ENCODE measurements at places on chromosomes 2 and 18.

GRCh38 chr18:34767601-34768027 lies 57.5 kb downstream of the DTNA start:
- peak; percentile 40 for DNase-seq

GRCh38 chr2:58502931-58503330 lies 261.8 kb upstream of the FANCL start:
- no peak for DNase-seq

- no peak for DNase-seq
These were observed 29.5 kb upstream of the SP5 start for GRCh38 chr2:170685591-170685990.

DNA sequence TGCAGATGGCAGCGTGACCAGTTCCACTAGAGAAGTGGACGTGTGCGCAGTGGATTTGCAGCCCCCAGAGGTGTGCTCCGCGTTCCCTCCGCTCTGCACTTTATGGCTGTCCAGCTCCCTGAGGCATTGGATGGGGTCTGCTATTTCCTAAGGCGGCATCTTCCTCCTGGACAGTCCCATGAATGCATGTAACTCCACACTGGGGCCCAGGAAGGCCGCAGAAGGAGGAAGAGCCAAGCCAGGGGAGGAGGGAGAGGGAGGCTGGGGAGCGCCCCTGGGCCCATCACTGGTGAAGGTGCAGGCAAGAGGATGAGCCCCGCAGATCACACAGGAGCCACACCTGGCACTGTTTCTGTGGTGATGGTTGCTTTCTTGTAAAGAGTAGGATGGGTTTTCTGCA lies 99.1 kb downstream of the PTGR3 start:
- no peak for DNase-seq

DNA sequence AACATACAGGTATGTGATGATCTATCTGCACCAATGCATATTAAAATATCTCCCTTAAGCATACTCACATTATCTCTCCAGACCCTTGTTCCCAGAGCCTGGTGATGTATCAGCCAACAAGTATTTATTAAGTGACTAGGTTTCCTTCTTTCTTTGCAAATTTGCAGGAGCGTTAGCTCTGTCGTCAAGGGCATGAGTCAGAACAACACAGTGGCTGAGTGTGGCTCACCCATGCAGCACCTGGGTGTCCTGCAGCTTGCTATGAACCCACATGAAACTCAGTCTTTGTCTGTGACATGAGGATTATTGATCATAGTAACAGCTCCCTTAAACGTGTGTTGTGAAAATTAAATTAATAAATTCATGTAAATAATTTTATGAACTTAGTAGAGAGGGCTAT lies 96.6 kb downstream of the PIEZO2 start:
- no peak for DNase-seq

GRCh38 chr18:77160515-77160914 lies 27.9 kb upstream of the MBP start:
- no peak for DNase-seq

DNA sequence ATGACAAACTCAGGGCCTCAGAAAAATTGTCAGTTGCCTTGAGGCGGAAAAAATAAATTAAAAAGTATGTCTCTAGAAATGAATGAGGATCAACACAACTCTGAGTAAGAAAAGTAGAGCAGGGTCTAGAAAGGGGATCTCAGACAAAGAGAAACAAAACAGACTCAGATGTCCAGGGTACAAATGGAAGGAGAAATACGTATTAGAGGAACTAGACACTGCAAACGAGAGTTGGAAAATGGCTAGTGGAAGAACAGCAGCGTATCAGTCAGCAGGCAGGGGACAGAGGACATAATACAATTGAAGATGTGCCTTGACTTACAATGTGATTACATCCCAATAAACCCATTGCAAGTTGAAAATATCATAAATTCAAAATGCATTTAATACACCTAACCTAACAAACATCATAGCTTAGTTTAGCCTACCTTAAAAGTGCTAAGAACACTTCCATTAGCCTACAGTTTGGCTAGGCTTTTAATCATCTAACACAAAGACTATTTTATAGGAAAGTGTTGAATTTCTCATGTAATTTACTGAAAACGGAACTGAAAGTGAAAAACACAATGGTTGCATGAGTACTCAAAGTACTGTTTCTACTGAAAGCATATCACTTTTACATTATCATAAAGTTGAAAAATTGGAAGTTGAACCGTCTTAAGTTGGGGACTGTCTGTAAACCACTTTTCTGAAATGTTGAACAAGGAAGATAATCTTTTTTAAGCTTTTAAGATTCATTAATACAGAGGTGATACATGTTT lies 182.8 kb downstream of the NBAS start:
- no peak for DNase-seq

- no peak for DNase-seq
These were observed 9.4 kb upstream of the PRLH start for GRCh38 chr2:237556773-237557632.

GRCh38 chr2:74694281-74694680 lies 40.2 kb downstream of the SEMA4F start:
- DNase-seq: no peak

DNA sequence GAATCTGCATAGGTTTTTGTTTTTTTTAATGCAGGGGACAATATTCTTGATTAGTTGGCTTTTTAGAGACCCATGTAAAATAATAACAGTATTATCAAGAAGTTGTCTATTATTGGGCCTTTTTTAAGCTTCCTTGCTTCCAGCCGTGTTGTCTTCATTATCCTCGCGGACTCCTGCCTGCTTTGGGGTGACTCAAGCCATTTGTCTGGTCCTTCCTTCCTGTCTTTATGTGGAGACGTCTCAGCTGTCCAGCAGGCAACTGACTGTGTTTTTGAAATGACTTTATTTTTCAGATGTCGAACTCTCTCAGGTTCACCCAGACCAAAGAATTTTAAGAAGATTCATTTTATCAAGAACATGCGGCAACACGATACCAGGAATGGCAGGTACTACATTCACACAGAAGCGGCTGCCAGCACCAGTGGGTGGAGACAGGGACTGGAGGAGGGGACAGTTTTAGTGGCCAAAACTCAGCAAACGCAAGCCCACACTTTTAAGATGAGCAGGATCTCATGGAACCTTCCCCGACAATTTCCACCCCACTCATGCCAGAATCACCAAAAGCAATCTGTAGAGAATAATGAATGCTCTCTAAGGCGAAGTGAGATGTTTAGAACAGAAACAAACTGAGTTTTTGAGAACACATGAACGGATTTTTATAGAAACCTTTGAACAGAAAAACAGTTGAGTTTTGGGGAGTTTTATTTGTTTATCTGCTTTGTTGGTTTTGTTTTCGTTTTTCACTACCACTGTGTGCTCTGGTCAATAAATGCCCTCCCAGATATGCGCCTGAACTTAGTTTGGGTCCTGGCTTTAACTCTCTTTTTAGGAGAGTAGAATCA lies 59.1 kb downstream of the CABLES1 start:
- DNase-seq: peak; percentile 61

DNA sequence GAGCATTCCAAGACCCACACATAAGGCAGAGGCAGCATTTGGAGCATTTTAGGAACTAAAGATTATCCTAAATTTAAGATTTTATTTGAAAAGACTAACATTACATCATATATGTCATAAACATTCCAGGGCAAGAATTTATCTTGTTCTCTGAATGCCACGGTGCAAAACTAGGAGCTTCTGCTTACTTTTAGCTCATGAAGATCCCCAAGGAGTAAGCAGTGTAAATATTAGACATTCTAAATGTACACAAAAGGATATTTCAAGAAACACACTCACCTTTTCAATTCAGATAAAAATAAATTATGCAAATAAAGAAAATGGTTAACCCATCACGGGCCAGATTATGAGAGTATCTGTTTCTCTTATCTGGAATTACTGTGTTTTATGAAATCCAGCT lies 101.7 kb upstream of the ETAA1 start:
- DNase-seq: no peak

DNA sequence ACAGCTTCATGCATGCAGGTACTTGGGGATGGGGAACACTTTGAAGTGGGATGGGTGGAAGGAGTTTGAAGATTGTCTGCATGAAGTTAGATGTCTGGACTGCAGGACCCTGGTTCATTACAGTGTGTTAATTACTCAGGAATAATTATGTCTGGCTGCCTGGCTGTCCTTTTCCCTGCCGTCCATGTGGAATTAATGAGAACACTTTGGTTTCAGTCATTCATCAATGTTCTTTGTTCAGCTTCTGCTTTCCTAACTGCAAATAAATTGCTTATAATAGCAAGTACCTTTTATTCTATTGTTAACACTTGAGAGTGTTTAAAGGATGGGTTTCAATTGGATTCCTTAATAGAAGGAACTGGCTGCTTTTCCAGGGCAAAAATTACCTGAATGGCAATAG lies 35.8 kb downstream of the MTCL1 start:
- DNase-seq: no peak

DNA sequence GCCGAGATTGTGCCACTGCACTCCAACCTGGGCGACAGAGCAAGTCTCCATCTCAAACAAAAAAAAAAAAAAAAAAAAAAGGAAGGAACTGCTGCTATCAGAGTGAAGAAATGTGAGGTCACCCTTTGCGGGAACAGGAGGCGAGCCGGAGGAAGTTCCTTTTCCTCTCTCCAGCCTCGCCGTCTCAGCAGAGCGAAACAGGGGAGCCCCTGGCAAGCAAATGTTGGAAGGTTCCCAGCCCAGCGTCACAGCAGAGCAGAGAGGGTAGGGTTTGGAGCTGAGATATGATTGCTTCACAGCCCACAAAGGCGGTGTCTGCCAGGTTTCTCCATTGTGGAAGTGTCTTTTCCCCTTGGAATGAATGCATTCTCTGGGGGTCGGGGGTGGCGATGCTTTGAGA lies 28.5 kb downstream of the SLC20A1 start:
- DNase-seq: no peak

DNA sequence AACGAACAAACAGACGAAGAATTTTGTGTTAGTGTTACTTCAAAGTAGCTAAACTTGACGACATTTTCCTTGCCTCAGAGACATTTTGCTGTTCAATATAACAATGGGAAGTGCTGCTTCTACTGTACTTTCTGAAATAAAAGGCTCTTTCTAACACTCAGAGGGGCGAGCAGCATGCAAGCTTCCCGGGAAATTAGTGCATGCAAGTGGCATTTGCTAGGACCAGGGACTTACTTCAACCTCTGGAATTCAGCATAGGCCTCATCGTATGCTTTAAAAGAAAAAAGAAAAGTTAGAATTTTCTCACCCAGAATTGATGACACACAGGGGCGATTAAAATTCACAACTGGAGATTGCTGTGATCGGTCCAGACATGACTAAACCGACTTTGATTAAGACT lies 62.5 kb upstream of the LPIN2 start:
- no peak for DNase-seq

DNA sequence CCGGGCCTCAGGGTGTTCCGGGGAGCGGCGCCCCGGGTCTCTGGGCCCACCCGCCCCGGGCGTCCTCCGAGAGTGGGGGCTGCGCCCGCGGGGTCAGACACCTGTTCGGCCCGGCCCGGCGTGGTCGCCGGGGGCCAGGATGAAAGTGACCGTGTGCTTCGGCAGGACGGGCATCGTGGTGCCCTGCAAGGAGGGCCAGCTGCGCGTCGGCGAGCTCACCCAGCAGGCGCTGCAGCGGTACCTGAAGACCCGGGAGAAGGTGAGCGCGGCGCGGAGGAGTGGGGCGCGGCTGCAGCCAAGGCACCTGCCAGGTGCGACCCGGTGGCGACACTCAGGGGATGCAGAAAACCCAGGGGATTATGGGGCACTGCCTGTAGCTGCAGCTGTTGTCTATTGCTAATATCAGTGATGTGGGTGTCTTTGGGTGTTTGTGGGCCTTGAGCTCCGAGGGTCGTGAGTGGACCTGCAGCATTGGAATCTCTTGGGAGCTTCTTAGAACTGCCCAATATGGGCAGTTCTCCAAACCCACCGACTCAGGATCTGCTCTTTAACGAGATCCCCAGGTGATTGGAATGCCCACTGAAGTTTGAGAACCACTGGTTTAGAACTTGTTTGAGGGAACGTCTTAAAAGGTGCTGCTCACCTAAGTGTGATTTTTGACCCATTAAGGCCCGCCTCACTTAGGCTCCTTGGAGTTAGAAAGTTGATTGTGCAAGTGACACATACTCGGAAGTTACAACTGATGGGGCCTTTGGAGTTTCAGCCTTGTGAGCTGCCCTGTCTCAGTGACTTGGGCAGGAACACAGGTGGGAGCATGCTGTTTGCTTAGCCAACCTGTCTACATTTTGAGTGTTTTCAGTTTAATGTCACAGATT lies 823 bp downstream of the PARD3B start:
- no peak for DNase-seq

DNA sequence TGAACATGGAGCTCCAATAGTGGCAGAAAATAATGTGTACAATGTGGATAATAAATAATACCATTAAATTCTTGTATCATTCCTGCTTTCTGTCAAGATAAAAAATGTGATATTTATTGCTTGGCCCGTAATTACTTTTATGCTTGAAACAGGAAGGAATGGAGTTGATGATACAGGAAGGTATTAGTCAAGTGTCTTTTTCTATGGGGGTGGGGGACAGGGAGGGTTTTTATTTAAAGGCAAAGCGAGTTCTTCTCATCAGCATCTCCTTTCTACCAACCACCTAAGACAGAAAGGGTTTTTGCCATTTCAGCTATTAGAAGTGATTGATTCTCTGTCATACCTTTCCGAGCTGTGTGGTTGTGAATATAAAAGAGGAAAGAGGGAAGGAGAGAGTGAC lies 135.3 kb downstream of the DCC start:
- DNase-seq: no peak

- DNase-seq: no peak
These were observed 89.1 kb upstream of the GCFC2 start for GRCh38 chr2:75799859-75800258.

DNA sequence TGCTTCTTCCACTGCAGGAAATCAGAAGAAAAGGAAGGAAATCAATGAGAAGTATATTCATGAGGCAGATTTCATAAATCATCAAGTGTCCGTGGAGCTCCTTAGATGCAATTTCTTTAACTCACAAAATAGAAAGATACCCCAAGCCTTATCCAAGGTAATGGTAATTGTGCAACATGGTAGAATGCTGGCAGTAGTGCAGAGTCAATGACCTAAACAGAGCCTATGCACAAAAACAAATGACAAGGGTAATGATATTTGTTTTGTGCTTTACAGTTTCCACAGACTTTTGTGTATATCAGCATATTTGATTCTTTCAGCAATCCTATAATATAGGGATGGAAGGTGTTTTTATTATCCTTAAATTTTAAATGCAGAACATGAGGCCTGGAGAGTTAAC lies 102.7 kb downstream of the SETBP1 start:
- DNase-seq: no peak

DNA sequence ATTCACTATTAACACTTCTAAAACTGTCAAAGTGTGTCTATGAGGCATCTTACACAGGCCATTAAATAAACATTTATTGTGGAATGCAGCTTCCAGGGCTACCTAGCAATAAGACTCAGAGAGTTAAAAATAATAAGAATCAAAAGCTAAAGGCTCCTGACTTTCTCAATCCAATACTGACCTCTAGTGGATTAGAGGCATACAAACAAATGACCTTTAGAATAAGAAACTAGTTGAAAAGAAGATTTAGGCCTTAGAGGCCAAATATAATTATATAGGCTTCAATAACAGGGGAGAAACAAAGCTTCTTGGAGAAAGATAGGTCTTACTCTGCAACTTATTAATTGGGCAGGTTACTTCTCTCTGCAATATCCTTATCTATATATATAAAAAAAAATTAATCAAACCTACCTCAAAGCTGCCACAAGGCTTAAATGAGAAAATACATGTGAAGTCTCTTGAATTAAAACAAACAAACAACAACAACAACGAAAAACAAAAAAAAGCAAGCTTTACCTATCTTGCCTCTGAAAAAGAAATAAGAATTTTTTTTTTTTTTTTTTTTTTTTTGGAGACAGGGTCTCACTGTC lies 246.1 kb downstream of the EXOC6B start:
- peak; percentile 41 for DNase-seq

GRCh38 chr18:58580623-58581022 lies 48.3 kb downstream of the ALPK2 start:
- DNase-seq: no peak

- DNase-seq: peak; percentile 43
These were observed 73.6 kb upstream of the NCK2 start for GRCh38 chr2:105671156-105671555.

Measured in GM03348 (cell line).